ENCODE measurements at places on chromosomes 12 and 14. TPM values are rescaled to one million over a fixed set of nuclear protein-coding genes. Genes with fewer than 3 reads are reported as not detected.
A peak's percentile ranks its signal among the peaks of the same experiment; 100 is the strongest.

- no peak for DNase-seq
- no peaks in the 10 kb centered on the region for H3K4me1 ChIP-seq
- no peak overlapping the region for H3K27ac ChIP-seq
- no peak overlapping the region for H3K4me3 ChIP-seq
- no peaks in the 10 kb centered on the region for H3K36me3 ChIP-seq
Measured at GRCh38 chr14:34106310-34106709, 155.4 kb upstream of the EGLN3 start.

ADCY4 gene
- total RNA-seq: 53.6 TPM

DNA sequence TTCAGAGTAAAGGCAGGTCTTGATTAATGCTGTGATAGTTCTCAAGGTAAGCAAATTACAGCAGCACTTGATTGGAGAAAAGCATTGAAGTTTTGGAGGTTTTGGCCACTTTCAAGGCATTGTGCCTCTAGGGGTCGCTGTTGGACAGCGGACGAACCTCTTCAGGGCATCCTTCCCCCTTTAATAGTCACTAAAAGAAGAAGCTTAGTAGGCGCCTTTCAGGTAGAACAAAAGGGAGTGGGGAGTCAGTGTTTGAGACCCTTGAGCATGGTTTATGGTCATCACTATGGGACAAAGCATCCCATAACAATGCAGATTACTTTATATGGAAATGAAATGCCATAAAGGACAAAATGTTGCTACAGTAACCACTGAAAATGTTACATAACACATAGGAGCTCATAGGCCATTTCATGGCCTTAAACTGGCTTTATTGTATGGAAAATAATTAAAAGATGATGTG lies 199.5 kb upstream of the DCN start:
- no peaks in the 10 kb centered on the region for H3K36me3 ChIP-seq
- no peak overlapping the region for H3K27ac ChIP-seq
- peak overlapping the region; percentile 1 for H3K4me3 ChIP-seq
- DNase-seq: peak; percentile 96

FAIM2 gene
- 0.83 TPM for total RNA-seq

DNA sequence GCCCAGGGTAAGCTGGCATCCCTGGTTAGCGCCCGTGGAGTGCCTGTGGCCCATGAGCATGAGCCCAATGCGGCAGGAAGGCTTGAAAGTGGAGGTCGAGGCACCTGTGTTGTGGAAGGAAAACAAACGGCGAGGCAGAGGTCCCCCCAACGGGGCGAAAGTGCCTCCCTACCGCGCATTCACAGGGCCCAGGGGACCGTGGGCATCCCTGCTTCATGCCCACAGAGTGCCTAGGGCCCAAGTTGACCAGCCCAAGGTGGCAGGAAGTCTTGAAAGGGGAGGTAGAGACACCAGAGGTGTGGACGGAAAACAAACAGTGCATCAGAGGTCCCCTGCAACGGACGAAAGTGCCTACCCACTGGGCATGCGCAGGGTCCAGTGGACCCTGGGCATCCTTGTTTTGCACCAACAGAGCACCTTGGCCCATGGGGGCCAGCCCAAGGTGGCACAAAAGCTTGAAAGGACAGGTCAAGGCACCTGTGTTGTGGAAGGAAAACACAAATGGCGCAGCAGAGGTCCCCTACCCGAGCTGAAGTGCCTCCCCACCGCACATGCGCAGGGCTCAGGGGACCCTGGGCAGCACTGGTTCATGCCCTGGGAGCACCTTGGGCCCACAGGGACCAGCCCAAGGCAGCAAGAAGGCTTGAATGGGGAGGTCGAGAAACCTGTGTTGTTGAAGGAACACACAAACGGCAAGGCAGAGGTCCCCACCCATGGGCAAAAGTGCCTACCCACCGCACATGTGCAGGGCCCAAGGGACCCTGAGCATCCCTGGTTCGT lies 377.5 kb downstream of the ALG10 start:
- no peak overlapping the region for H3K4me3 ChIP-seq
- no peaks in the 10 kb centered on the region for H3K4me1 ChIP-seq
- no peaks in the 10 kb centered on the region for H3K27me3 ChIP-seq
- no peak for DNase-seq
- H3K36me3 ChIP-seq: no peaks in the 10 kb centered on the region

GRCh38 chr14:84493779-84494178 lies 1036.2 kb upstream of the FLRT2 start:
- no peak overlapping the region for H3K4me3 ChIP-seq
- no peaks in the 10 kb centered on the region for H3K4me1 ChIP-seq
- no peaks in the 10 kb centered on the region for H3K27me3 ChIP-seq
- no peaks in the 10 kb centered on the region for H3K36me3 ChIP-seq

Measured in Peyer's patch (tissue), 4 donors.